ENCODE measurements at places on chromosomes 1 and 21. TPM values are rescaled to one million over a fixed set of nuclear protein-coding genes. Genes with fewer than 3 reads are reported as not detected.

GRCh38 chr1:205360891-205361290 lies 4.2 kb upstream of the KLHDC8A start:
- peaks cover 21% of the 10 kb centered on the region for H3K27me3 ChIP-seq
- peaks cover 5% of the 10 kb centered on the region for H3K4me1 ChIP-seq
- DNase-seq, result no peak
- no peak overlapping the region for H3K4me3 ChIP-seq

GRCh38 chr1:26069941-26070295 lies 2.5 kb upstream of the TRIM63 start:
- no peak overlapping the region for H3K27ac ChIP-seq
- no peak for DNase-seq
- no peaks in the 10 kb centered on the region for H3K36me3 ChIP-seq
- no peaks in the 10 kb centered on the region for H3K4me1 ChIP-seq

- no peaks in the 10 kb centered on the region for H3K36me3 ChIP-seq
- no peaks in the 10 kb centered on the region for H3K27me3 ChIP-seq
- H3K4me3 ChIP-seq, result peak overlapping the region; percentile 10
- no peak for DNase-seq
- H3K4me1 ChIP-seq, result peaks cover 26% of the 10 kb centered on the region
Measured at GRCh38 chr1:157155658-157156057, 17.5 kb upstream of the ETV3 start.

DNA sequence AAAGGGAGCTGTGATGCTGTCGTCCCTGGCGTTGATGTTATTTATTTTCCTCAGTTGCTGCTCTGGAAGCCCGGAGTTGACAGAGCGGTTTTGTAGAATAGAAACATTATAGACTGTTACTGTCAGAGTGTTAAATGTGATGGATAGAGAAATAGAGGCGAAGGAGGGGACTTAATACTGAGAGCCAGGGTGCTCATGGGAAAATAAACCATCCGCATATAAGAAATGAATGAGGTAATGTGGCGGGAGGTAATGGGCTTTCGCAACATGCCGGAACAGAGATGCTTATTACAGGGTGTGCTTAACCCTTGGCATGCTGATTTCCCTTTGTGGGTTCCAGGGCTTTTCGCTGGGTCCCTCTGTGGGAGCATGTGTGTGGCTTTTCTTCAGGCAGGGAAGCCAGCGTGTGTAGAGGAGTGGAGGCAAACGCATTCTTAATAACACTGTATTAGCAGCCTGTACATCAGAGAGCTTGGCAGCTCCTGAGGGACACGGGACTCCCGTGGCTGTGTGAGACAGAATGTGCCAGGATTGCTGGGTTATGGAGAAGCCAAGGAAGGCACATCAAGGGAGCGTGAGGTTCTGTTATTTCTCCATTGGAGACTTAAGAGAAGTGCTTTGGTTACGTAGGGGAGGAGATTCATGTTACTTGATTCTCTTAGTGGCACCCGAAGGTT lies 141.0 kb downstream of the PBX1 start:
- H3K27me3 ChIP-seq, result no peaks in the 10 kb centered on the region
- no peaks in the 10 kb centered on the region for H3K36me3 ChIP-seq
- DNase-seq, result no peak
- no peak overlapping the region for H3K27ac ChIP-seq

- H3K4me1 ChIP-seq, result no peaks in the 10 kb centered on the region
- no peak overlapping the region for H3K4me3 ChIP-seq
- H3K27me3 ChIP-seq, result 0 out of 2 replicates have a peak, but pooled peaks cover 3% of the 10 kb centered on the region
- no peak for DNase-seq
- H3K36me3 ChIP-seq, result no peaks in the 10 kb centered on the region
- no peak overlapping the region for H3K27ac ChIP-seq
Measured at GRCh38 chr1:232766241-232766890, 38.9 kb upstream of the MAP10 start.

DNA sequence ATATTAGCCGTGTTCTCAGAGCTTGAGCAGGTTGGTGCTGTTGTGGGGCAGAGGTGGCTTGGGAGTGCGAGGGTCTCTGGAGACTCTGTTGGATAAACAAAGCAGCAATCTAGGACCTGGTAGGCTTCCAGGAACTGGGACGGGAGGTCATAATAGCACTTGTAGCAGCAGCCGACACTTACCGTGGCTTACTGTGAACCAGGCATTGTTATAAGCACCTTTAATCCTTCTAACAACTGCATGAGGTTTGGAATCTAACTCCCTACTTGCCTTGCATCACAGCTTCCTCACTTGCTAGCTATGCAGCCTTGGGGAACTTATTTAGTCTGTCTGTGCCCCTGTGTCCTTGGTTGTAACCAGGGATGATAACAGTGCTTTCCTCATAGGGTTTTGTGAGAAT lies 94.9 kb downstream of the NAV1 start:
- no peak overlapping the region for H3K4me3 ChIP-seq
- peaks cover 29% of the 10 kb centered on the region for H3K4me1 ChIP-seq
- H3K36me3 ChIP-seq, result peaks cover 4% of the 10 kb centered on the region
- H3K27me3 ChIP-seq, result no peaks in the 10 kb centered on the region
- H3K27ac ChIP-seq, result no peak overlapping the region

DNA sequence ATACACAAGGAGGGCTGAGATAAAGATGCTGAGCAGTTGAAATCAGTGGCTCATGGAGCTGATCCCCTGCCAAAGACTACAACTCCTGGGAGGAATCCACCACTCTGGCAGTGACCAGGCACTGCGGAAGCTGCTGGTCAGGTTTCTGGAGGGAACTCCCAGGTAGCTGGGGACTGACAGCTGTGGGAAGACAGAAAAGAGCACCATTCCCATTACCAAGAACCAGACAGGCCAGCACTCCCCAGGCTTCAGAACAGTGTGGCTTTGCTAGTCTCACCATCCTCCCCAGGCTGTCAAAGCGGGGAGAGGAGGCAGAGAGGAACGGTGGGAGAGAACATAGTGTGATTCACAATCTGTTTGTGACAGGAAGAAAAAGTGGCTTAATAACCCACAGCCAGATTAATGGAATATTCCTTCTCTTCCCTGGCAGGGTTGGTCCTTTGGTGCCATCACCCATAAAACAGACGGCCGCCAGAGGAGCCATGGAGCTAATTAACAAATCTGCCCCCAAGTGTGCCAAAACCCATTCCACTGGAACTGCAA lies 92.1 kb downstream of the MAB21L3 start:
- H3K4me3 ChIP-seq, result no peak overlapping the region
- H3K27me3 ChIP-seq, result peaks cover 8% of the 10 kb centered on the region
- no peaks in the 10 kb centered on the region for H3K36me3 ChIP-seq
- no peaks in the 10 kb centered on the region for H3K4me1 ChIP-seq

GRCh38 chr1:43648221-43648847 lies 1.6 kb upstream of the KDM4A start:
- H3K36me3 ChIP-seq, result peaks cover 4% of the 10 kb centered on the region
- H3K4me3 ChIP-seq, result no peak overlapping the region
- DNase-seq, result no peak
- no peaks in the 10 kb centered on the region for H3K27me3 ChIP-seq
- peaks cover 7% of the 10 kb centered on the region for H3K4me1 ChIP-seq

DNA sequence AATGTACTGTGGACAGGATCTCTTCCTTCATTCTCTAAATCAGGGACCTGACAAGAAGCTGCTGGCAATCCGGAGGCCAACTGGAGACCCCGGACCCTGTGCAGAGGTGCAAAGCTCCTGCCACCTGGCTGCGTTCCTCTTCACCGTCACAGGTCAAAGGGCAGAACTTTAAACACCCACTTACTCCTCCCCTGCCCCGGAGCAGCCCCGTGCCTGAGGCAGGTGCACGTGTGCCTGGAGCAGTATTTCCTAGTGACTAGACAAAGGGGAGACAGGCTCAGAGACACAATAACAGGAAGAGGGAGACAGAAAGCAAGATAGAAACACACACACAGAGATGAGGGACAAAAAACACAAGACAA lies 6.6 kb upstream of the PIGC start:
- no peaks in the 10 kb centered on the region for H3K27me3 ChIP-seq
- no peak overlapping the region for H3K4me3 ChIP-seq
- no peaks in the 10 kb centered on the region for H3K36me3 ChIP-seq
- DNase-seq, result no peak
- no peak overlapping the region for H3K27ac ChIP-seq

- no peaks in the 10 kb centered on the region for H3K4me1 ChIP-seq
- DNase-seq, result no peak
- H3K27ac ChIP-seq, result no peak overlapping the region
- no peak overlapping the region for H3K4me3 ChIP-seq
- H3K36me3 ChIP-seq, result no peaks in the 10 kb centered on the region
- H3K27me3 ChIP-seq, result no peaks in the 10 kb centered on the region
Measured at GRCh38 chr1:86997538-86997937, 83.1 kb downstream of the HS2ST1 start.

GRCh38 chr1:2906085-2906484 lies 104.6 kb upstream of the TTC34 start:
- H3K4me1 ChIP-seq, result no peaks in the 10 kb centered on the region
- H3K27me3 ChIP-seq, result no peaks in the 10 kb centered on the region
- DNase-seq, result no peak
- no peak overlapping the region for H3K4me3 ChIP-seq

DNA sequence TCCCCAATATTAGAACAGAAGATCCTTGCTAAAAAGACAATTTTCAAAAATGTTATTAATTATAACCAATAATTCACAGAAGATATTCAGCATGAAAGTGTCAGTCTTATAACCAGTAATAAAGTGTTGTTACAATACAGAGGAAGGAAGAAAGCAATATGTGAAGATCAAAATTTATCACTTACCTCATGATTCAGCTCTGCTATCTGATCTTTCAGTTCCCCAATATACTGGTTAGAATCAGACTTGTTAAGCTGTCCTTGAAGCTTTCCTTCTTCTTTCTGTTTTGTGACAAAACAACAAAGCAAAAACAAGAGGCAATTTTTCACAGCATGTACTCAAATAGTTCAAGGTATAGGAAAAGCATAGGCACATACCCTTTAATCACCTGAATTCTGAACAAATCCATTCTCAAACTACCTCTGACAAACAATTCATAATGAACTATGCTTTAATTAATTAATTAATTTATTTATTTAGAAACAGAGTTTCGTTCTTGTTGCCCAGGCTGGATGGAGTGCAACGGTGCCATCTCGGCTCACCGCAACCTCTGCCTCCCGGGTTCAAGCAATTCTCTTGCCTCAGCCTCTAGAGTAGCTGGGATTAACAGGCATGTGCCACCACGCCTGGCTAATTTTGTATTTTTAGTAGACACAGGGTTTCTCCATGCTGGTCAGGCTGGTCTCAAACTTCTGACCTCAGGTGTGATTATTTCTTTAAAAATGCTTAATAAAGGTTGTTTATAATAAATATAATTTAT lies 76.9 kb upstream of the GFI1 start:
- no peaks in the 10 kb centered on the region for H3K27me3 ChIP-seq
- H3K36me3 ChIP-seq, result no peaks in the 10 kb centered on the region
- H3K27ac ChIP-seq, result no peak overlapping the region

GRCh38 chr1:205256951-205257625 lies 29.3 kb downstream of the TMCC2 start:
- no peak overlapping the region for H3K27ac ChIP-seq
- H3K4me1 ChIP-seq, result peaks cover 15% of the 10 kb centered on the region
- no peaks in the 10 kb centered on the region for H3K27me3 ChIP-seq
- no peaks in the 10 kb centered on the region for H3K36me3 ChIP-seq
- no peak overlapping the region for H3K4me3 ChIP-seq

GRCh38 chr1:152501704-152502103 lies 8.9 kb upstream of the LCE5A start:
- H3K4me1 ChIP-seq, result no peaks in the 10 kb centered on the region
- H3K27me3 ChIP-seq, result peaks cover 5% of the 10 kb centered on the region
- no peak overlapping the region for H3K27ac ChIP-seq
- H3K4me3 ChIP-seq, result no peak overlapping the region
- H3K36me3 ChIP-seq, result no peaks in the 10 kb centered on the region
- no peak for DNase-seq

DNA sequence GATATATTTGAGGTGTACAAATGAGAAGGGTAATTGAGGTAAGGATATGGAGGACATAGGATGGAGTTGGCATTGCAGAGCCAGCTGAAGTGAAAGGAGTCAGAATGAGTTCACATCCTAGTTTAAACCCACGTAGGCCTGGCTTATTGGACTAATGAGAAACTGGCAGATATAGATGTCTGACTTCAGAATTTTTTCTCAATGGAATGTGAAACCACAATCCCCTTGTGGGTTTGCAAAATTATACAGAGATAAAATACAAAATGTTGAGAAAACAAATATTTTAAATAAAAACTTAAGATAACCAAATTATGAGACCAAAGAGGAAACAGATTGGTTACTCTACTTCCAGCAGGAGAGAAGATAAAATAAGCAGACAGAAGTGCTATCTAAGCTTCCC lies 277.4 kb upstream of the LRRC7 start:
- H3K27me3 ChIP-seq, result no peaks in the 10 kb centered on the region
- no peaks in the 10 kb centered on the region for H3K4me1 ChIP-seq
- no peaks in the 10 kb centered on the region for H3K36me3 ChIP-seq
- no peak for DNase-seq
- H3K27ac ChIP-seq, result no peak overlapping the region

GRCh38 chr21:17462276-17462981 lies 50.4 kb upstream of the CXADR start:
- no peaks in the 10 kb centered on the region for H3K36me3 ChIP-seq
- DNase-seq, result no peak
- H3K4me1 ChIP-seq, result no peaks in the 10 kb centered on the region
- H3K27ac ChIP-seq, result no peak overlapping the region
- no peak overlapping the region for H3K4me3 ChIP-seq

- no peak for DNase-seq
- peaks cover 8% of the 10 kb centered on the region for H3K4me1 ChIP-seq
Measured at GRCh38 chr1:153663211-153663610, 4.7 kb downstream of the SNAPIN start.

DNA sequence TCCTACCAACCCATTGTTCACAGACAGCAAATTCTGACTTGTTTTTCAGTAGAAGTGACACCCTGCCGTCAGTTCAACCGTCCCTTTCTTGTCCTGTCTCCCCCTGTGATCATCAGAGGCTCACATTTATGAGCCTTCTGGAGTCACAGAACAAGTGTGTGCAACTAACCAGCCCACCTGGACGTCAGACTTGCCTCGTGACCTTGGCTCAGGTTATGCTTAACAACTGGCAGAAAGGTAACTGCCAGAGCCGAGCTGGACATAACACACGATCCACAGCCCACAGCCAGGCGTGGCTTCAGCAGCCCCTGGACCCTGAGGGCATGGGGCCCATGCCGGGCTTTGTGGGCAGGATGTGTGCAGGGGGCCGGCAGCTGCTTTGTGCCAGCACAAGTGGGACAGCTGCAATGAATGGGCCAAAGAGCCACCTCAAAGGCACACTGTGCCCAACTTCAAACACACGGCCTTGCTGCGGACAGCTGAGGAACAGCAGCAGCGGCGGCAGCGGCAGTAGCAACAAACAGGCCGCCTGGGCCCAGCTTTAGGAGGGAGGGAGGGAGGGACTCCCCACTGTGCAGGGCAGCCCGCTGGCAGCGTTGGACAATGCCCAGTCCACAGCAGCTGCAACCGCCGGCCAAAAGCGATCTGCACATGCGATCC lies 103.9 kb downstream of the ZBTB18 start:
- peak; percentile 75 for DNase-seq
- peaks cover 55% of the 10 kb centered on the region for H3K4me1 ChIP-seq
- no peaks in the 10 kb centered on the region for H3K27me3 ChIP-seq
- peak overlapping the region; percentile 45 for H3K27ac ChIP-seq

GRCh38 chr21:28325618-28326017 lies 667.1 kb downstream of the LTN1 start:
- H3K27me3 ChIP-seq, result no peaks in the 10 kb centered on the region
- no peak for DNase-seq
- H3K4me1 ChIP-seq, result no peaks in the 10 kb centered on the region
- H3K27ac ChIP-seq, result no peak overlapping the region
- H3K36me3 ChIP-seq, result no peaks in the 10 kb centered on the region

Gene RHOU
- 13.6 TPM for total RNA-seq

Gene FMO1
- not detected for total RNA-seq

Gene GPR89A
- 38.5 TPM for total RNA-seq

Gene TEDDM1
- not detected for total RNA-seq

Gene NKAIN1
- total RNA-seq, result 0.05 TPM

Gene LHX8
- 20.5 TPM for total RNA-seq

Gene CLCA4
- not detected for total RNA-seq

Gene LCE2C
- not detected for total RNA-seq

Gene CD48
- not detected for total RNA-seq

Gene SYPL2
- total RNA-seq, result not detected

Gene RAP1A
- 48.5 TPM for total RNA-seq

Gene DENND2D
- not detected for total RNA-seq

Gene SLC16A1
- total RNA-seq, result 82.0 TPM
